ENCODE measurements at places on chromosomes 5 and 9. TPM values are rescaled to one million over a fixed set of nuclear protein-coding genes. Genes with fewer than 3 reads are reported as not detected.

GRCh38 chr5:13921578-13921977 lies 22.9 kb downstream of the DNAH5 start:
- DNase-seq = no peak

DNA sequence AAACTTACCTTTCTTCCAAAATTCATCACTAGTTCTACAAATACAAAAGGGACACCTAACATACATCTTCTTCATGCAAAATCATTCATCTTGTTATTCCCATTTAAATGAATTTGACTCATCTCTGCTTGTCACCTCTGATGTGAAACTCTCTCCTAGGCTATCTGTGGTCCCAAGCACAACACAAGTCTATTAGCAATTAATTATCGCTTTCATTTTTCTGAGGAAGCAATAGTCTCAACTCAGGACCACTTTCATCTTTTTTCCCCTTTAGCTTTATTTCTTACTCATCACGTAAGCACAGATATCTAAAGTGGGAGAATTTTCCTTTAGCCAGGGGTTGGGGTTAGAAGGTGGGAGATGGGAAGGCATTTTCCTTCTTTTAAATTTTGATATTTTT lies 131.9 kb downstream of the ST8SIA4 start:
- DNase-seq = no peak

- no peak for DNase-seq
These were observed 71.5 kb upstream of the RPS23 start for GRCh38 chr5:82349652-82350051.

GRCh38 chr5:134437847-134438581 lies 26.3 kb upstream of the CDKN2AIPNL start:
- DNase-seq = no peak

The IL4 gene
- polyA plus RNA-seq = not detected

- DNase-seq = no peak
These were observed 33.0 kb upstream of the CHD1 start for GRCh38 chr5:98961665-98962344.

DNA sequence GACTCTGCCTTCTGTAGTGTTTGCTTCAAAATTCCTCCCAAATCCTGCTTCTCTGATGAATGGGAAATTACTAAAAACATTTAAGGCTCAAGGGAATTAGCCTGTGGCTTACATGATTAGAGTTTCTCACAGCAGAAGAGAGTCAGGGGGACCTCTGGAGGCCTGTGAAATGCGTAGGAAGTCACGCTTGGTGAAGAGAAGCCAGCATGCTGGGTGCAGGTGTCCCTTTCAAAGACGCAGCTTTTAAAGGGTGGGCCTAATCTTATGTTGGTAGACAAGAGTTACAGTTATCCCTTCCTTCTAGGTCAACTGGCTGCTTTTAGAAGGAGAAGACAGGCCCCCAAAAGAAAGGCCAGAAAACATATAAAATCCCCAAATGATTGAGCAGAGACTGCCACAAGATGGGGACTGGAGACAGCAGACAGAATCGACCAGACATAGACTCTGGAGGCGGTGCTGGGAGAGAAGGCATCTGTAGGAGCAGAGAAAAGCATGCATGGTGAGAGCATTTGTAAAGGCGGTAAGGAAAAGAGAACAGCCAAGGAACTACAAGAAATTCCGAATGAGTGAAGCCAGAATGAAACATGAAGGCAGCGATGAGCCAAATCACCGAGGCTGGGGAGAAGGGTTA lies 42.3 kb downstream of the B4GALT1 start:
- peak; percentile 83 for DNase-seq

The PLAC8L1 gene
- not detected for polyA plus RNA-seq

DNA sequence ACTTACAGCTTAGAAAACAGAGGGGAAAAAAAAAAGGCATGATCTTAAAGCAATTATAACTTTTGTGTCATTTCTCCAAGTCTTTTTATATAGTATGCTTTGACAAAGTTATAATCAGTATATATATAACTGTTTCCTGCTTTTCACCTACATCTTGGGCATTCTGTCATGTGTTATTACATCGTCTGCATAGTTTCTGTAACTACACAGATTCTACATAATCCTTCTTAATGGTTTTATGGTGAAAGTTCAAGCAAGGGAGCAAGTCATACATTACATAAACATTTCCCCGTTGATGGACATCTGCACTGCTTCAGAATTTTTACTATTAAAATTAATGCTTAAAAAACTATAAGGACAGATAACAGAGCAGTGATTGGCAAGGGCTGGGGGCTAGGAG lies 12.1 kb downstream of the FEM1C start:
- DNase-seq = no peak

The FGF1 gene
- polyA plus RNA-seq = not detected

DNA sequence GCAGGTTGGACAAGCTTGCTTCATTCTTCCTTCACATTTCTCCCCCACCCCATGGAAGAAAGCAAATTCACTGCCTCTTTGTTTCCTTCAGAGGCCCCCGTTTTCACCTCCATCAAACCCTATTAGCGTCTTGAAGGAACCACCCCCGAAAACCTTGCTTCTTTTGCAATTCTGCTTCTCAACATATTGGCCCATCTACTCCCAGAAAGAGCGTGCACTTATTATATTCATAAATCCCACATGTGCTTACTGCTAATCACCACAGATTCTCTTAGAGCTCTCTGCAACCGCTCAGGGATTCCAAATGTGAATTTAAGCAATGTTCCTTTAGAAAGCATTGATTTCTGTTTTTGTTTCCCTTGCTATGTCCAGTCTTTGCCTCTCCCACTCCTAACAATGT lies 1.1 kb downstream of the F2RL2 start:
- no peak for DNase-seq

- DNase-seq = no peak
These were observed 1.8 kb downstream of the HSPB3 start for GRCh38 chr5:54457094-54457862.

GRCh38 chr5:57431759-57432158 lies 50.9 kb downstream of the ACTBL2 start:
- no peak for DNase-seq

The ORM2 gene
- polyA plus RNA-seq = not detected

The PTBP3 gene
- 55.8 TPM for polyA plus RNA-seq

DNA sequence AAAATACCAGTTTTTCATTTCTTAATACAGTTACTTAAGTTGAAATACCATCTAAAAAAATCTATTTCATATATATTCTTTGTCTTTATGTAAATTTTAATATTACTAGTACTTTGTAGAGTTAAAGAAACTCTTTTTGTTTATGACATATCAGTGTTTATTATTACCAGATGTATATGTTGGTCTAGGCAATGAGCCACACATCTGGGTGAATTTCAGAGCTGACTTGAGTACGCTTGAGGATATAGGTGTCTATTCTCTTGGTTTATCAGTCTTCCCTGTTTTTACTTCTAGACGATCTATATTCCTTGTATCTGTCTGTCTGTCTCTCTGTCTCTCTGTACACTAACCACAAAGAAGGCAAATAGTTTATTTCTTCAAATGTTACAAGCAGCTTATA lies 2.9 kb downstream of the SMAD5 start:
- no peak for DNase-seq

DNA sequence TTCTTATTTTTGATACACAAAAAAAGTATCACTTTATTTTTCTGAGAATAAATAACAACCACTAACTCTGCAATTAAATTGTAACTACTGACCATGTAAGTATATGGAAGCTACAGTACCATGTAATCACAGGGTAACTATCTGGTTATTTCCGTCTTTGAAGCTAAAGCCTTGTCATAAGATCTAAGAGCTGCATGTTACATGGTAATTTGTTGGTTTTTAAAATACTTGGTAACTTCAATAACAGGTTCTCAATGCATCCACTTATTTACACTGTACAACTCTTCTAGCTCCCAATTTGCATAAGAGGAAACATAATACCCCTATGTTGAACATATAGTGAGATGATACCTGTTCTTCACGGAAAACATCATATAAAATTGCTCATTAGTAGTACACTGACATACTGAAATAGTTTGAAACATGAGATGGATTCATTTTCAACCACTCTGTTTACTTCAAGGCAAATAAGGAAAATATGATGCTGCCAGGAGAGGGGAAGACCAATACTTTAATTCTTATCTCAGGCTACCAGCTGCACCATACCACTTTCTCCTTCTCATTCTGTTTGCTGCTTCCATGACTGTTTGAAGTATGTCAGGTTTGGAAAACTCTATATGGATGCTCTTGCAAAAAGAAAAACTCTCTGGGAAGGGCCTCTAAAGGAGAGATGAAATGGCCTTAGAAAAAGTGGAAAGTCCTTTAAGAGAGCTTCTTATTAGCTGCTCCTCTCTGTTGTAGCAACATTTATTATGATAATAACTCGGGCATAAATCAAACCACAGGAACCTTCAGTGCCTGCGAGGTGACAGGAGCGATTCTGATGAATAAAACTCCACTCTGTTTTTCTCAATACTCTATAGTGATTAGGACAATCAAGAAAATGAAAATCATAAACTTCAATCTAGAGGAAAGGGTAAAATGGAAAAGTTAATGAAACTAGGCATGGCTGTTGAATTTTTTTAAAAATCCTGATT lies 150.2 kb downstream of the KIAA0825 start:
- DNase-seq = no peak

- DNase-seq = no peak
These were observed 1228.0 kb upstream of the C9orf72 start for GRCh38 chr9:28801144-28801799.

DNA sequence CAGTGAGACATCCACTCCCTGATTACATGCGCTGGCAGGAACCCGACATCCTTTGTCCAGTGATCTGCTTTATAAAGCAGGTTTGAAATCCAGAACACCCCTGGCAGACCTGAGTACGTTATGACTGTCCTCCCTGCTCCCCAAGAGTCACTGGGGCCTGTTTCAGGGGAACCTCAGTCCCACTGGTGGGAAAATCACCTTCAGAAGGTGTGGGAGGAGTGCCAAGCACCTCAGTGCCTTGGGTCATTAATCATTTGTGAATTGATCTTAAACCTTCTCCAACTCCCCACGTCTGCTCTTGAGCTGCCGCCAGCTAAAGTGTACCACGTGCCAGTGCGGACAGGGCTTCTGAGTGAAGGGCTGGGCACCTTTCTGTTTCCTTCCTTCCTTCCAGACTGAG lies 16.2 kb downstream of the SLC6A3 start:
- DNase-seq = no peak

The SAXO1 gene
- polyA plus RNA-seq = 0.25 TPM

The PCDHB14 gene
- polyA plus RNA-seq = not detected

The IFNK gene
- not detected for polyA plus RNA-seq

DNA sequence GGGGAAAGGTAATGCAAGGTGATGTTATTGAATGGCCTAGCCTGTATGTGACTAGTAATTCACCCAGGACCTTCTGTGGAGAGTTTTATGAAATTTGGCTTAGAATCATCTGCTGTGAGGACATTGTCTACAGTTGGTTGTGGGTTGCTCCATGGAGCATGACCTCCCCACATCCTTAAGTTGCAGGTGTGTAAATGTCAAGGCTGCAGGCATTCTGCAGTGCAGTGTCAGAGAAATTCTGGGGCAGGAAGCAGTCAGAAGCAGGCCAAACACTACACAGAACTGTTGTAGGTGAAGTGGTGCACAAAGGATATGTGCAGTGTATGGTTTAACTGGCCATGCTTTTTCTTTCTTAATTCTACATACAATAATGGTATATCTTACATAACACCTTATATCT lies 588.3 kb downstream of the EBF1 start:
- DNase-seq = peak; percentile 54

DNA sequence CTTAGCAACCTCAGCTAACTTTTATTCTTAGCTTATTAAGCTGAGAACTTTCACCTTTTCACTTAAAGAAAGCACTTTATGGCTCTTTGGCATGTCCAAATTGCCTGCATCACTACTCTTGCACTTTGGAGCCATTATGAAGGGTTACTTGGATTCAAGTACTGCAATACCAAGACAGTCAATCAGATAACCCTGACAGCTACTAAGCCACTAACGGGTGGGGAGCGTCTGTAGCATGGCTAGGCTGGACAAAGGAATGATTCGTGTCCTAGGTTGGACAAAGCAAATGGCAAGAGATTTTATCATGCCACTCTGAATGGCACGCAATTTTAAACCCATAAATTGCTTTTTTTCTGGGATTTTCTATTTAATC lies 39.6 kb downstream of the TRPM6 start:
- DNase-seq = no peak

- no peak for DNase-seq
These were observed 190.9 kb upstream of the FREM1 start for GRCh38 chr9:15101095-15101494.

DNA sequence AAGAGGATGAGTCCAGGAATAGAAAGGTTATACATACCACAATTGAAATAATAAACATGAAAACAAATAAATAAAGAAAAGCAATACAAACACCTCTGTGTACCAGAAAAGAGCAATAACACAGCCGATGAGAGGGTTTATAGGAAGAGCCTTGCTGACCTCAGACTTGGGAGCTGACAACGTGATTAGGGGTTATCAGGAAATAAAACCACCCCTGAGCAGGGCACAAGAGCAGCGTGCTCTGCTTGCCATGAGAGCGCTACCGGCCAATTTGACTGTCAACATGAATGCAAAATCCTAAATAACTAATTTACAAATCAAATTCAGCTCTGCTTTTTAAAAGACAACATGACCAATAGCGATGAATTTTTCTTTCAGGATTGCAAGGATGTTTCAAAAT lies 2.6 kb upstream of the FREM1 start:
- no peak for DNase-seq

The LMX1B gene
- not detected for polyA plus RNA-seq

- DNase-seq = no peak
These were observed 812.0 kb upstream of the ZNF608 start for GRCh38 chr5:125558466-125558865.

Data from naive B cell (primary cell).